ENCODE measurements at places on chromosomes 7 and 10.

- no peak for DNase-seq
These were observed 306.8 kb downstream of the WDR11 start for GRCh38 chr10:121157998-121158397.

DNA sequence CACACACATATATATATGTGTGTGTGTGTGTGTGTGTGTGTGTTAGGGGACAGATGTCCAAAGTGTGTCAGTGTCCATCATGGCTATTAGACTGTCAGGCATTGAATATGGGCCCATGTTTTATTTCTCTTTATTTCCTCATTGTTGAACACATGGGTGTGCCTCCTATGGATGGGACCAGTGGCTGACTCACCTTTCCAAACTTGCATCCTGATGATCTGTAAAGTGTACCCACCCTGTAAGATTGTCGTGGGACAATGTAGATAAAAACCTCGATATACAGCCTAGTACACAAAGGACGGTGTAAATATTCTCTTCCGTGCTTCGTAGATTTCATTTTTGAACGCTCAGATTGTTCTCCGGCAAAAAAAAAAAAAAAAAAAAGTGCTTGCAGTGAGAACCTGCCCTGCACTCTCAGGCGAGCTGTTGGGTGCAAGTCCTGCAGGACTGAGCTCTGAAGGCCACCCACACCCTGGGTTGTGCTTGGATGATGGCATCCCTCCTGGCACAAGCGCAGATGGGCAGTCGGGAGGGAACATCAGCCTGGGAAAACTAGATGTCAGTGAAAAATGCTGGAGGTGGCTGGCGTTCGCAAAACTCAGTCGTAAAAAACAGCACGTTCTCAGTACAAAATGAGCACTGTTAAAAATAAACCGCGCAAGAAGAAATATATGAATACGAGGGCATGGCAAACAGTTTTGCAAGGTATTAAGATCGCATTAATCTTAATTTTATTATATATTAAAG is 166.9 kb downstream of the CUX1 start:
- no peak for DNase-seq

- no peak for DNase-seq
These were observed 9.1 kb downstream of the TECPR1 start for GRCh38 chr7:98242934-98243333.

DNA sequence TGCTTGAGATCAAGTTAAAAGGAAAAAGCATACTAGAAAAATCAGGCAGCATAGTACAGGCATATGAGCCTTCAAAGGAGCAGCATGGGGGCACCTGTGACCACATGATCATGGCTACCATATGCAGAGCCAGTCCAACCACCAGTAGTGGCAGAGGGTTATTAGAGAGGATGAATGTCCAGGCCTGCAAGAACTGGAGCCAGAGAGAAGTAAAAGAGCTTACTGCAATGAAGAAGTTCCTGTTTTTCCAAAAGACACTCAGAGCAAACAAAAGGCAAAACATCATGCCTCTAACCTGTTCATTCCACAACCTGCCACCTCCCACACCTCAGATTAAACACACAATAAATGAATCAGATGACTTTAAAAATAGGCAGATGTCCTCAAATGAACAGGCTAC is 99.6 kb upstream of the NAMPT start:
- DNase-seq = no peak

DNA sequence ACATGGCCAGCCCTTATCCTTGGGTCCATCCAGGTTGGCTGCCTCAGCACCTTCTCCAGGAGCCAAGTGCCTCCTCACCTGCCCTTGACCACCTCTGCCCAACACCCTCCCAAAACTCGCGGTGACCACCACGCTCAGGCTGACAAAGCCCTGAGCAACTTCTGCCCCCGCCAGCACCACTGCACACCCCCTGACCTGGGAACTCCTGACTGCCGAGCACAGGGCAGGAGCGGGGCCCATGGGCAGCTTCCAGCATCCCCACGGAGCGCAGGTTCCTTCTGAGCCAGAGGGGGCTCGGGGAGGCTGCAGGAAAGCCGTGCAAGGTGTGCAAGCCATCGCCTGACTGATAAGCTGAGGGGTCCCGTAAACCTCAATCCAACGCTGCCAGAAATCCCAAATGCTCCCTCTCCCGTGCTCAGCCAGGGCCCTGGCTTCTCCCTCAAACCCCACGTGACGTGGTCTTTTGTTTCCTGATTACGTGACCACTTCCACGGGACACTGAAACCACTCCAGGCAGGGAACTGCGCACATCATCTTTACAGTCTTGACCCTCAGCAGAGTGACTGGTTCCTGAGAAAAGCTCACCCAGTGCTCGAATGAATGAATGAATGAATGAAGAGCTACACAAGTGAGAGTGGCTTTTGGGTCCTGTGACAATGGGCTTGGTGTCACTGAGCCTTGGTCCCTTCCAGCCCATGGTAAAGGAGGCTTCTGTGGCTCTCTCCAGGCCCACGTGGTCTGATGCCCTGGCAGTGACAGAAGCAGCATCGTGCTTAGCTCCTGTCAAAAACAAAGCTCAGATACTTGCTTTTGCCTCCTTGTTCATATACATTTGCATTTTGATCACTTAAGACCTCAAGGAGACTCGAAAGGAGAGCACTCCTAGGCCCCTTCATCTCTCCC is 249.8 kb upstream of the PPP2R2D start:
- no peak for DNase-seq

DNA sequence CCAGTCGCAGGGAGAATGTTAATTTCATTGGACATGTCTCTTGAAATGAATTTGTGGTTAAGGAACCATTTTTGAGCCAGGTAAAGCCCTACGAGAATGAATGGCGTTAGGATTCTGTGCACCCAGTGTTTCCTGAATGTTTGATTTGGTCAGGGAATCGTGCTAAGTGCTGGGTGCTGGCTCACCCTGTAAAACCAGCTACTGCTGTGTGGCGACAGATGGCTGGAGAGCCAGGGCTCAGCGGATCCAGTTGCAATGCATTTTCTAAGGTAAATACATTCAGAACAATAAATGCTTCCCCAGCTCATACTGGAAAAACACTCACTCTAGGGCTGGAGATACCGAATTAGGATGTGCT is 355.5 kb downstream of the GLRX3 start:
- DNase-seq = no peak

DNA sequence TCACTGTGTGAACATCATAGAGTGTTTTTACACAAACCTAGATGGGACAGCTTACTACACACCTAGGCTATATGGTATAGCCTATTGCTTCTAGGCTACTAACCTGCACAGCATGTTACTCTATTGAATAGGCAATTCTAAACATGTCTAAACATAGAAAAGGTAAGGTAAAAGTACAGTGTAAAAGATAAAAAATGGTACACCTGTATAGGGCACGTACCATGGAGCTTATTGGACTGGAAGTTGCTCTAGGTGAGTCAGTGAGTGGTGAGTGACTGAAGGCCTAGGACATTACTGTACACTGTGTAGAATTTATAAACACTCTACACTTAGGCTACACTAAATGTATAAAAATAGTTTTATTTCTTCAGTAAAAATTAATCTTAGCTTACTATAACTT is 182.0 kb upstream of the THSD7A start:
- no peak for DNase-seq

GRCh38 chr10:73060738-73061635 is 35.7 kb downstream of the P4HA1 start:
- no peak for DNase-seq

DNA sequence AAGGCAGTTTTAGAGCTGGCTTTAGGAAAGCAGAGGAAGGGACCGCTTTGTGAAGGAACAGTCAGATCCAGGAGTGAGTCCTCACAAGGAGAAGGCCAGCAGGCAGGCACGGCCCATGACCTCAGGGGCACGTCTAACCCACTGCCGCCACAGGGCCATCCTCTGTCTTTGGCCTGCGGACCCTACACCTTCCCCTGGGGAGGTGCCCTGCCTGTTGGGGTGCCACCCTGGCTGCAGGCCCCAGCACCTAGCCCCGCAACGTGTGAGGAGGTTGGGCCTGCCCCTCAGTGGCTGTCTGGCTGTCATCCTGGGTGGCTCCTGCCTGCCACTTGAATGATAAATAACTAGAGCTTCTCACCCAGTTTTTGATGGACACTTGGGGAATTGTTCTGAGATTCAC is 31.0 kb upstream of the TRIM8 start:
- no peak for DNase-seq

GRCh38 chr10:77104459-77104980 is 533.1 kb downstream of the KCNMA1 start:
- no peak for DNase-seq

DNA sequence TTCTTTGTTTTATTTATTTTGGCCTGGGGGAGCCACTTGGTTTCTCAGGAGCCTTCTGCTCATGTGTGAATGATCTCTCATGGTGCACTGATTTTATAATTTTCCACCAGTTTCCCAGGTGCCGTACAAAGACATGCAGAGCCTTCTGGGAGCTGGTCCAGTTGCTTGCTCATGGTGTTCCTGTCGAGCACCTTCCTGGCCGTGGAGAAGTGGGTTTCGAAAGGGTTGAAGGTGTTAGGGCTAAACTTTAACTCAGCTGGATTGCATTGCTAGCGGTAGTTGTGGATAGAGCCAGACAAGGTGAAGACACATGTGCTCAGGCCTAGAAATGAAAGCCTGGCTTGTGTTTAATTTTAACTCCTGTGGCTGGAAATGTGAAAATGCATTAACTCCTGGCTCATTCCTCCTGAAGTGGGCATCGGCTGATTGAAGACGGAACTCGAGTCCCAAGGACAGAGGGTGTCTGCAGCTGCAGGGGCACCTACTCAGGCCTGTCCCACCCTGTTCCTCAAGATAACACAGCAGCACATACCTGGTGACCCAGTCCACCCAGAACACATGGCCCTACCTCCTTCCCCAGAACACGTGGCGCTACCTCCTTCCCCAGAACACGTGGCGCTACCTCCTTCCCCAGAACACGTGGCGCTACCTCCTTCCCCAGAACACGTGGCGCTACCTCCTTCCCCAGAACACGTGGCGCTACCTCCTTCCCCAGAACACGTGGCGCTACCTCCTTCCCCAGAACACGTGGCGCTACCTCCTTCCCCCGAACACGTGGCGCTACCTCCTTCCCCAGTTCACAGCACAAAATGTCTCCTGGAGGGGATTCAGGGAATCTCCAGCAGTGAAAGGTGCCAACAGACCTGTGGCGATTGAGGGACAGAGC is 133.2 kb downstream of the WDR37 start:
- no peak for DNase-seq

DNA sequence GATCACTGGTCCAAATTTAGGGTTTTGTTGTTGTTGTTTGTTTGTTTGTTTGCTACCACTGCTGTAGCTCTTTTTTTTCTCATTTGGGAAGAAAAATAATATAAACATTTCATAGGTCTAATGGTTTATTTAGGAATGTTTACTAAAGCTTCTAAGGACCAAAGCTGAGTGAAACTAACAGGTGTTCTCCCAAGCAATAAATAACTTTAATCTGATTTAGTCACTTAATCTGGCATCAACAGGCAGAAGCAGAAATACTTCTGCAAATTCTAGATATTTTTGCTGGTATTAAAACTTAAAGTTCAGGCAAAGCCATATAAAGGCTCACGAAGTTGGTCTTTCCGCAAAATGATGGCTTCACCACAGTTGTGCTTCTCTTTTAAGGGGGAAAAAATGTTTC is 144.5 kb upstream of the YAE1 start:
- no peak for DNase-seq

GRCh38 chr7:48426966-48427555 is 255.8 kb downstream of the ABCA13 start:
- no peak for DNase-seq

All from stimulated activated CD4-positive, alpha-beta T cell treated with anti-CD3 and anti-CD28 coated beads, TNF-alpha, amount 100 ng/mL, for 1 hour (primary cell).